ENCODE measurements at places on chromosomes 4 and X.

GRCh38 chr4:184755278-184755677 is 21.4 kb upstream of the CENPU start:
- peak; percentile 42 for DNase-seq

DNA sequence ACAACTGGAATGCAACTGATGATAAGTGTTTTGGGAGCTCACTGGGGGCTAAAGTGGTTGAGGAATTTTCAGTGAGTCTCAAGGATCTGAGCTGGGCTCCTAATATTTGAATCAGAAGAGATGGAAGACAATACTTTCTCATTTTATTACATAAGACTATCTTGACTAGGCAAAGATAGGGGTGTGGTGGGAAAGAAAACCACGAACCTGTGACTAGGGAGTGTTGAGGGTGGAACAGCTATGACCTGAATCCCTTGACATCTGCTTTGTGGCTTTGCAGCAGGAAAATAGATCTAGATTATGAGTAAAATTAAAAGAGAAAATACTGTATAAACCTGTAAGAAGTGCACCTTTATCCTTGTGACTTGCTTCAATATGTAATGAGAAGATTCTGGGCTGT is 295.1 kb upstream of the TEX13A start:
- DNase-seq = no peak

DNA sequence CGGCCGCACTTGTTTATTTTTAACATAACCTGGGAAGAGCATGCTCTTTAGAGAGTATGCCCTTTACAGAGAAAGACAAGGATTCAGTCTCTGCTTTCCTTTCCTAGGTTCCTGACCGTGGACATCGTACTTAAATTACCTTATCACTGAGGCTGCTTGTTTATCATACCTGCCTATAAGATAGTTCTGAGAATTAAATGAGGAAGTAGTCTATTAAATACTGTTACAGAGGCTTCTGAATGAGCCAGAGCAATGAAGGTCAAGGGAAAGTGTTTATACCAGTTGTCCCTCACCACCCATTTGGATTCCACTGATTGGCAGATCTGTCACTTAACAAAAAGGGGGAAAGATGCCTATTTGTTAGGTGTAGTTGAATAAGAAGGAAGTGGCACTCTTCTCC is 10.0 kb downstream of the TXLNG start:
- DNase-seq = no peak

- DNase-seq = no peak
These were observed 82.3 kb downstream of the SRPX start for GRCh38 chrX:38138157-38138891.

- peak; percentile 13 for DNase-seq
These were observed 61.0 kb downstream of the STX18 start for GRCh38 chr4:4480685-4481398.

DNA sequence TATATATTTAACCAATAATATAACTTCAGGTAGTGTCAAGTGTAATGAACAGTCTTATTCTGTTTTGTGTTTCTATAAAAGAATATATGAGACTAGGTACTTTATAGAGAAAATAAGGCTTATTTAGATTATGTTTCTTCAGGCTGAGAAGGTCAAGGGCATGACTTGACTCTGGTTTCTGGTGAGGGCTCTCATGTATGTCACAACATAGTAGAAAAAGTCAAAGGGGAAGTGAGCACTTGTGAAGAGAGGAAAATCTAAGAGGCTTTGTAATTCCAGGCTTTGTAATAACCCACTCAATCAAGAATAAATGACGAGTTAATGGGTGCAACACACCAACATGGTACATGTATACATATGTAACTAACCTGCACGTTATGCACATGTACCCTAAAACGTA is 27.6 kb downstream of the PRR32 start:
- DNase-seq = no peak

DNA sequence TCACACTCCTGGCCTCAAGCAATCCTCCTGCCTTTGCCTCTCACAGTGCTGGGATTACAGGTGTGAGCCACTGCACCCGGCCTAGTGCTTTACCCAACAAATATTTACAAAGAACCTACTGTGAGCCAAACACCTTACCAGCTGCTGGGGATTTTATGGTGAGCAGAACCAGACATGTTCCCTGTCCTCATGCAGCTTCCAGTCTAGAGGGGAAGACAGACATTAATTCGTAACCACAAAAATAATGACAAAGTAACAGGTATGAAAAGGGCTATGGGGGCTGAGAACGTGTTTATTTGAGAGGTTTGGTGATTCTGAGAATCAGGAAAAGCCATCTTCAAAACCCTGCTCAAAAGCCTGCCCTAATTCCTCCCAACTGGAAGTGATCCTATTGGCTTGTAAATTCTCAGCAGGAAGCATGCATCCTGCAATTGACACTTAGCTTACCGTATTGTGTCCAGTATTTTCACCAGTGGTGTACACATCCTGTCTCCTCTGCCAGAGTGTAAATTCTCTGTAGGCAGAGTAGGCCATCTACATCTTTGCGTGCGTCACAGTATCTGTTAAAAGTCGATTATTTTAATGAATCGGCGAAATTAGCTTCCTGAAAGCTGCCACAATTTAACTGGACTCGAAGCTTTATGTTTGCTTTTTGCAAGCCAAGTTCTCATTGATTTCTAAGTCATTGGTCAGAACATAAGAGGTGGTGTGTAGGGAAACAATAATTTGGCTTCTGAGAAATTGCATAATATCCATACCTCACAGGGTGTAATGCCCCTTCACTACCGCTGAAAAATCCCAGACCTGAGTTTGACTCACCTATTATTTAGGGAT is 67.0 kb downstream of the TMEM156 start:
- DNase-seq = no peak

DNA sequence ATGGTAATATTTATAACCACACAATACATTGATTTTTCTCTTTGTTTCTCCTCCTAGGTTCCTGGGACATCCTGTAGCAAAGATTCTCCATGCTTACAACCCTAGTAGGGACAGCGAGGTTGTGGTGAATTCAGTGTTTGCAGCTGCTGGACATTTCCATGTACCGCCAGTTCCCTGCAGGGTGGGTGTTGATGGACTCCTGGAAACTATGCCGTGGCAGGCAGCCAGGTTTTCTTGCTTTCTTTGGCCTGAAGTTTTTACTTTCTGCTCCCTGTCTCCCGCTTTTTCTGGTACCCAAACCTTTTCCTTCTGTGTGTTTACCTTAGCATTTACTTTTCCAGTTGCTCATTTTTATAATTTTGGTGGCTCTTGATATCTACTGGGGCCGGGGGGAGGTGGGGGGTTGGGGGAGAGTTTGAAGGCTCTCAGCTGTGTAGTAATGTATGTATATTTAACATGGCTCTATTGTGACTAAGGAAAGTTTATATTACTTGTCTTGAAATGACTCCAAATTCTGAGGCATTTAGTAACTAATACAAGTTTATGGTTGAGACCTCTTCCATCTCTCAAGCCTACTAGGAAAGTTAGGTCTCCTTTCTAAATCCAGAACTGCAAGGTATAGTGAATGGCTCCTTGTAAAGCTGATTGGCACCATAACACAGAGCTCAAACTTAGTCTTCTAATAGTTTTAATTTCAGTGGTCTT is 89.7 kb downstream of the TMEM131L start:
- DNase-seq = peak; percentile 84

GRCh38 chr4:13907255-13907751 is 279.8 kb upstream of the BOD1L1 start:
- DNase-seq = peak; percentile 99

All from fibroblast of skin of right biceps (primary cell).